ENCODE measurements at places on chromosomes 11 and 22.

DNA sequence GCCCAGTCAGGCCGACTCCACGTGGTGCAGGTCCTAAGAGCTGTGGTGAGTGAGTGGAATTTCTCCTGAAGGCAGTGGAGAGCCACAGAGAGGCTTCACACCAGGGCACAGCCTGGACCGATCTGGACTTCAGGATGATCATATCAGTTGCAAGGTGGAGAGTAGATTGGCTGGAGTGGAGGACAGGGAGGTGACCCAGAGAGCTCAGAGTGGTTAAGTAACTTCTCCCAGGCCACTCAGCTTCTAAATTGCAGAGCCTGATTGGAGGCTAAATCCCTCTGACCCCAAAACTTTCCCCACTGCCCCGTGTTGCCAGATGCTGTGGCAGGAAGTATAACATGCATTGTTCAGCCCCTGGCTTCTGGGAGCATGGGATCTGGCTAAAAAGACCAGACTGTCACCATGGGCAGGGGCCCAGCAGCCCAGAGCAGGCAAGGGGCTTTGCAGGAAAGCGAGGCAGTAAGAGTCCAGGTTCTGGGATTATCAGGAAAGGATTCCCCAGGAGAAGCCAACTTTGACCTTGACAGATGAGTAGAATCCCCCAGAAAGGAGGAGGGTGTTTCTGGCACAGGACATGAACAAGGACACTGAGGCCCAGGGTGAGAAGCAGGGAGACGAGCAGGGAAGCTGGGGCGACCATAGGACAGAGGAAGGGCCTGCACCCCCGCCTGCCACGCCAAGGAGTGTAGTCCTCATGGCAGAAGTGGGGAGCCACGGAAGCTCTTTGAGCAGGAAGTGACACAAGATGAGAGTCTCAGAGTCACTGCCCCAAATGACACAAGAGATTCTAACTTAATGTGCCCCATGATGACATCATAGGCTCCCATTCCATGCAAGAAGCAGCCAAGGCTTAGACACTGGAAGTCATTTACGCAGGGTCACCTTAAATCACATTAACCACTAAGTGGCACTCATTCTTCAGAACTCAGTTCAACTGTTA lies 4.8 kb downstream of the SLC35C1 start:
- DNase-seq = no peak

- no peak for DNase-seq
These were observed 795.6 kb upstream of the ANO3 start for GRCh38 chr11:25536289-25536688.

- DNase-seq = no peak
These were observed 1.7 kb downstream of the PICALM start for GRCh38 chr11:86067009-86067850.

GRCh38 chr11:4025248-4025966 lies 69.2 kb upstream of the RRM1 start:
- DNase-seq = peak; percentile 85

- DNase-seq = no peak
These were observed 109.6 kb downstream of the TRIM29 start for GRCh38 chr11:120028181-120028896.

DNA sequence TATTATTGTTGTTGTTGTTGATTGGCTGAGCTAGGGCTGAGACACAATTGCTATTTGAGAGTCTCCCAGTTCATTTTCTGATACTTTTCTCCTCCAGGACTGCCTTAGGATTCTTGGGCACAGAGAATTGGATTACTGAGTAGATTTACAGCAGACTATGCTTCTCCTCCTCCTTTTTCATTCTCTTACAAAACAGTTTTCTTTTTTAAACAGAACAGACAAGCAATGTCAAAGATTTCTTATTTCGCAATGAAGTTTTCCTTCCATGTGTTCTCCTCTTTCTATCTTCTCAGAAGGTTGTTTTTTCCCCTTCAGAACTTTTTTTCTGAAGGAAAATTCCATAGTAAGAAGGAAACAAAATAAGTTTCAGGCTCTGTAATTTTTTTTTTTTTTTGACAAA lies 19.8 kb upstream of the TIMP3 start:
- DNase-seq = peak; percentile 17

- DNase-seq = no peak
These were observed 147.4 kb upstream of the PGR start for GRCh38 chr11:101277036-101277435.

- DNase-seq = no peak
These were observed at the start of gene MPPED2 for GRCh38 chr11:30586251-30587144. MPPED2 (minus strand) TSS chr11:30586353; CDS start chr11:30580373, 5,980 bp downstream.

DNA sequence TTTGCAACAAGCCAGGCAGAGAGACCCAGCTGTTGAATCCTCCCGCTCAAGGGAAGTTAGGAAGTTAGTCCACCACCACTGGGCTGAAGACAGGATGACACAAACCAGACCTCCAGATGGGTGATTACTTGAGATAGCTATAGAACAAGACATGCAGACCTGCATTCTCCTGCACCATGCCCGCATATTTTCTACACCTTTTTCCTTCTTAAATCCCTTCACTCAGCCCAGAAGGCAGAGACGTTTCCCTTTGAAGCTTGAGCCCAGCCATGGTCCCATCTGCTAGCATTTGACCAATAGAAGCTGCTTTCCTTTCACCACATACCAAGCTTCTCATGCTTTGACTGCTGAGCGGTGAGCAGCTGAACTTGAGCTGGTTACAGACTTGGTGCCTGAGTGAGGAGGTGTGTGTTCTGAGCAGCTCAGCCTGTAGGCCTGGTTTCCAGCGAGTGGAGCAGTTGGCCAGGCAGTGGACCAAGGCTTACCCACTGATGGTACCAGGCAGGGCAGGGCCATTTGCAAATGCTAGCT lies 29.2 kb upstream of the CBX6 start:
- no peak for DNase-seq

DNA sequence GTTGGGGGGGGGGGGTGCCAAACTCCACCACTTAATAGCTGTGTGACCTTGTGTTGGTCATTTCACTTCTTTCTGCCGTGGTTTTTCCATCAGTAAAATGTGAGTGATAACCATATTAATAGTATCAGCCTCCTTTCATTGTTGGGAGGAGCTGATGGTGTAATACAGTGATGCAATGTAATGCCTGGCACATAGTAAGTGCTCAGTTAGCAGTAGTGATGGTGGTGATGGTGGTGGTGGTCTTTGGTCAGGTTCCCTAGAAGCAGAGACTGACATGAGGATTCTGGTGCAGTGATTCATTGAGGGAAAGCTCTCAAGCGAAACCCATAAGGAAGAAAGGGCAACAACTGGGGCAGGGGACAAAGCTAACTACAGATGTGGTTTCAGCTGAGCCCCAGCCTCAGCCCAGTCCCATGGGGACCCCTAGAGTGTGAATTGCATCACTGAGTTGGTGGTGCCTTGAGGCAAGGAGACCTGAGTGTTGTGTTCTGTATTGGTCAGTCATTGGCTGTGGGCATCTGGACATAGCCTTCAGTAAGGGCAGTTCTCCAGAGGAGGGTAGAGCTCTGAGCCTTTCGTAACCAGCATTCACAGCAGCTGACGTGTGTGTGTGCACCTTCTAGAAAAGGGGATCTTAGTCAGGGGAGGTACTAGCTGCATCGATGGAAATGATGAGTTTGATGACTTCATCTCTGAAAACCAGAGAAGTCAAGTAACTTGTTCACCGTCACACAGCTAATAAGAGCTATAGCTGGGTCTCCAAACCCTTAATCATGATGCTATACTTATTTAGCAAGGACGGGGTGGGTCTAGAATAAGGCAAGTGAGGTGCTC lies 93.6 kb upstream of the CRYBB3 start:
- DNase-seq = no peak

DNA sequence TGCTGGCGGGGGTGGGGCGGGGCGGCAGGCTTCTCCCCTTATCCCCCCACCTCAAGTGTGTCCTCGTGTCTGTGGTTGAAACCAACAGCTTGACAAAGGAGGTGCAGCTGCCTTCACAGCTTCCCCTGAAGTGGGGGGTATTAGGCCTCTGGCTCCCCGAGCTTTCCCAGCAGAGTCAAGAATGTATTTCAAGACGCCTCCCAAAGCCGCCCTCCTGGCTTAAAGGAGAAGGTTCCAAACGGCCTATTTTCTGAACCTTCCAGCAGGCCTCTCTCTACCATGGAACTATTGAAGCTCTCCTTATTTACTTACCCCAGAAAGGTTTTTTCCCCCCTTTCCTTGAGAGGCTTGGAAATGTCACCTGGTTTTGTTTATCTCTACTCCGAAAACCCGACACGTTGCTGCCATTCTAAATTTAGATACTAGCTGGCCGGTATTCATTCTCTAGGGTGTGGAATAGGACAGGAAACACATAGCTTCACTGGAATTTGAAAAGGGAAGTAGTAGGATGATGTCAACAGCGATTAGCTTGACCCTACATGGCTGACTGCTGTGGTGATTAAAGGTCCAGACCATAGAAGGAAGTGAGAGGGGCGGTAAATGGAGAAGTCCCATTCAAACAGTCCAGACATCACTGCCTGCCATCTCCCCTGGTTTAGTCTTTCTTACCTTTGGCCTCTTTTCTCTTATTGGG lies 671 bp upstream of the PICALM start:
- DNase-seq = peak; percentile 99

DNA sequence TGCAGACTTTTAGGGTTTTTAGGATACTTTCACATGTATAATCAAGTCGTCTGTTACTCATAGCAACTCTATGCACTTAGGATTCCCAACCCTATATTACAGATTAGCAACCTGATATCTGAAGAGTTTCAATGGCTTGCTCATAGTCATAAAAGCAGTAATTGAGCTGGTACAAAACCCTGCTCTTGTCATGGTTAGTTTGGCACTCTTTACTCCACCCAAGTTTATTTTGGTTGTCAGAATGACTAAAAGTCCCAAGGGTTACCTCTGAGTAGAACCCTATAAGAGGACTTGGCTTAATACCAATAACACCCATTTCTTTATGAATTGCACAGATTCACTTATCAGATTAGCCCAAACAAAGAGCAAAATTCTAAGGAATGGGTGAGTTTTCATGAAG lies 550.6 kb downstream of the SOX6 start:
- DNase-seq = peak; percentile 18

GRCh38 chr11:128190312-128190711 lies 397.0 kb downstream of the ETS1 start:
- no peak for DNase-seq

DNA sequence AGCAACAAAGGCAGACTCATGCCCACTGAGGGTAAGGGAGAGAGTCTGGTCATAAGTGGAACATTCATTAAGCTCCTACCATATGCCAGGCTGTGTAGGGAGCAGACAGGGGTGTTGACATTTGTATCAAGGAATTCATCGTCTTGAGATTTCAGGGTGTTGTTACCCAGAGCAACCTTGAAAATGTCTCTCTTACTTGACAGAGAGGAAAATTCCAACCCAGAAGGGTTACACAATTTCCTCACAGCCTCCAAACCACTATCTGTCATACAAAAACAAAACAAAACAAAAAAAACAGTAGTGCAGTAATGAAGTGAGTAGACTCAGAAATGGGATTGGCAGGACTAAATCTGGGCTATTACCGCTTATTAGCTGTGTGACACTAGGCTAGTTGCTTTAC lies 113.2 kb downstream of the MIAT start:
- DNase-seq = peak; percentile 72

DNA sequence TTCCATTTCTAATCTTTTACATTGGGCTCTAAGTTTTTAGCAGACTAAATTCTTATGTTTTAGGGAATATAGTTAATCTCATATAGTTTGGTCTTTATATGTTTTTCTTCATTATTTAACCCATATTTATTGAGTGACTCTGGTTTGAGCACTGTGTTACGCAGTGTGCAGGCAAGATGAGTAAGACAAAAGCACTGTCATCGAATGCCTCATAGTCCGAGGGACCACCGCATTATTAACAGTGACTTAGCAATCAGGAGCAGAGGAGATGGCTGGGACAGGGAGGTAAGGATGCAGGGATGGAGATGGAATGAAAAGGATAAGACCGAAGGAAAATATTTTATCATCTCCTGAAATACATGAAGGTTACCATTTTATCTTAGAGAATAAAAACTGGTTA lies 65.2 kb upstream of the CTSC start:
- DNase-seq = peak; percentile 82

DNA sequence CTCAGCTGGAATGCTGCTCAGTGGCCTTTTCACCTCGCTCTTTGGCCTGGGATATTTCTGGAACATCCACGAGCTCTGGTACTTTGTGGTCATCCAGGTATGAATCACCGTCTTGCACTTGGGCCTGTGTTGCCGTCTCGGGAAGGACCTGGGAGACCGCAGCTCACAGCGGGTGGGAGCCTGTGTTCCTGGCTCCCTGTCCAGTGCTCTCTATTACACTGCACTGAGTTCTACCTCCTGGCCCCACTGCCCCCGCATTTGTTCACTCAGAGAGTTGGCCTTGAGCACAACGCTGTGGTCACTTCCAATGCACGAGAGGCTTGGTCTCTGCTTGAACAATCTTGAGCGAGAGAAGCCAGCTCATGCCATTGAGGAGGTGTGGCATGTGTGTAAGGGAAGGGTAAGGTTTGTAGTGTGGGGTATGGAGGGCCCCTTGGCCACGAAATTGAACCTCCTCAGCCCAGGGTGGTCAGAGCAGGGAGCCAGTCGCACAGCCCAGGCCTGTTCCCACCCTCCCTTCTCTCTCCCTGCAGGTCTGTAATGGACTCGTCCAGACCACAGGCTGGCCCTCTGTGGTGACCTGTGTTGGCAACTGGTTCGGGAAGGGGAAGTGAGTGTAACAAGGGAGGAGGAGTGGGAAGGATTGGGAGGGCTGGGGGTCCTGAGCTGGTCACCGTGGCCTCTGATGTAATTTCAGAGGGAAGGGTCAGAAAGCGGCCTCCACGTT lies 16.2 kb downstream of the SLC37A2 start:
- no peak for DNase-seq

- DNase-seq = no peak
These were observed 119.8 kb downstream of the ST3GAL4 start for GRCh38 chr11:126475014-126475991.

DNA sequence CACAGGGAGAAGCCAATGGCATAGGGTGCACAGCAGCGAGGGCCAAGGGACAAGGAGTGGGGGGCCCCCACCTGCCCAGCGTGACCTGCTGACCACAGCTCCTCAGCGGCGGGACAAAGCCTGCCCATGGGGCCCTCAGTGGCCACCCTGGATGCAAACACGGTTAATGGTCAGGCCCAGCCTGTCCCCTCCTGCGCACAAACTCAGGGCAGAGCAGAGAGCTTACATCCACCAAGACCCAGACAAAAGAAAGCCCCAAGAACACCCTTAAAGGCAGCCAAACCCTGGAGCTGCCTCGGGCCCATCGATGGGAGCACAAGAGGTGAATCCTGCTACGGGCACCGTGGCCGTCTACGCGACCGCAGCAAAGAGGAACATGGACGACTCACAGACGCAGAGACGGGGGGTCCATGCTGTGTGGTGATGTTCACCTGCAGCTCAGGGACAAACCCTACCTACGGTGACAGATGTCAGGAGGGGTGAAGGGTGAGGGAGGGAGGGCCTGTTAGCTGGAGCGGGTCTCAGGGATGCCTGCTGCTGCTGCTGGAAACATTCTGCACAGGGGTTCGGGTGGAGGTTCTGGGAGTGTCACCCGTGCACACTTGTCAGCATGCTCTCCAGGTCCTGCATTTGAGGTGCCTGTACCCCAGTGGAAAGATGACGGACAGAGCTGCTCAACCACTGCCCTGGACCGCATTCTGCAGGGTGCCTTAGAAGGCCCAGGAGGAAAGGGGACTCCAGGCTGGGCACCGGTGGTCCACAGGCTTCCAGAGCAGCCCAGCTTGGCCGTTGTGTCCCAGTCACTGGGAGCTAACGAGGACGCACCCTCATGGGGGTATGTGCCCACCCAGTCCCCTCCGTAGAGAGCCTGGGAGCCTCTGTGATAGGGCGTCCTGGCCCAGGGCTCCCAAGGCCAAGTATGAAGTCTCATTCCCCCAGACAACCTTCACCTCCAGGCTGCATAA lies 11.6 kb downstream of the ASCL2 start:
- no peak for DNase-seq
